Naive thymus-derived CD4-positive, alpha-beta T cell (primary cell): ENCODE measurements at places on chromosomes 7 and 10.

- no peak for DNase-seq
These were observed 15.4 kb upstream of the PCLO start for GRCh38 chr7:83178066-83178465.

DNA sequence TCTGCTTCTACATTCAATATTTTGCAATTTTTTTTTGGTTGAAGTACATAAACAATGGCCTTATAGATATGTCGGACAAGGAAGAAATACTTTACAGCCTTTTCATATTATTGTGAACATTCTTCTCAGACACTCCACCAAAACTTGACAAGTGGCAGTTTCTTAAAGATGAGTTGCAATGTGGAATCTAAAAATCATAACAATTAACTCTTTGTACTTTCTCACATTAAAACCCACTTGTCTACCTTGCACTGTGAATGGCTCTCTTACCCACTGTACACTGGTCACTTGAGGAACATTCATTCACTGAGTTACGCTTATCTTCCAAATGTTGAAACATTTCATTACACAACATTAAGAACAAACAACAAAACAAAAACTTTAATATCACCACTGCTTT lies 44.2 kb downstream of the ARHGAP12 start:
- DNase-seq = no peak

GRCh38 chr7:320297-320696 lies 30.3 kb downstream of the FOXL3 start:
- DNase-seq = no peak

DNA sequence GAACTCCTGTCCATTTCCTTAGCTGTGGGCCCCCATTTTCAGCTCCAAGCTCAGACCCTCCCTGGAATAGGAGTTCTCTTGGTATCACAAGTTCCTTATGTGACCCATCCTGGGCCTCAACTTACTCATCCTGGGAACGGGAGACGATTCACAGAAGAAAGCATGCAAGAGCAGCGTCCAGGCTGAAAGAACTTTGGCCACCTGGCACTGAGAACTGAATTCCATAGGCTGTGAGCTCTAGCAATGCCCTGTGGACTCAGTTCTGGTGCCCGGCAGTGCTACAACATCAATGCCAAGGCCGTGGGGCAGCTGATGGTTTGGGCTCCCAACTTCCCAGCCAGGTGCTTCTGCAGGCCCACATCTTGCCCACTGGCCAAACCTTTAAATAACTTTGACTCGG lies 3.9 kb upstream of the CUEDC2 start:
- DNase-seq = no peak

GRCh38 chr10:13842117-13842516 lies 255.4 kb downstream of the PRPF18 start:
- DNase-seq = no peak

DNA sequence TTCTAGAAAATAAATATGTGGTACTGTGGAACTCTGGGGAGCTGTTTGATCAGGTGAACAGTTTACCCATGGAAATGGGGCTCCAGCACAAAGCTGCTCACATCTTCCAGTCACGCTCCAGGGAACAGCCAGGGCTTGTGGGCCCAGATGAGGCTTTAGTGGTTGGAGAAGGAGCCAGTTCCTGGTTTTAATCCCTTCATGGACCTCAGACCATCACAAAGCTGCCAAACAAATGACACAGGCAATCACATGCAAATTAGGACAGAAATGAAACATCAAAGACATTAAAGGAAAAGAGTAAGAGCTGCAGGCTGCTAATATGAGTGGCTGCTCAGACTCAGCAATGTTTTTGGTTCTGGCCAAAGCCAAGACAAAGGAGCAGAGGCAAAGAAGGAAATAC lies 2.2 kb upstream of the ATP6V0E2 start:
- DNase-seq = no peak

GRCh38 chr10:130300608-130301020 lies 164.4 kb downstream of the GLRX3 start:
- no peak for DNase-seq

DNA sequence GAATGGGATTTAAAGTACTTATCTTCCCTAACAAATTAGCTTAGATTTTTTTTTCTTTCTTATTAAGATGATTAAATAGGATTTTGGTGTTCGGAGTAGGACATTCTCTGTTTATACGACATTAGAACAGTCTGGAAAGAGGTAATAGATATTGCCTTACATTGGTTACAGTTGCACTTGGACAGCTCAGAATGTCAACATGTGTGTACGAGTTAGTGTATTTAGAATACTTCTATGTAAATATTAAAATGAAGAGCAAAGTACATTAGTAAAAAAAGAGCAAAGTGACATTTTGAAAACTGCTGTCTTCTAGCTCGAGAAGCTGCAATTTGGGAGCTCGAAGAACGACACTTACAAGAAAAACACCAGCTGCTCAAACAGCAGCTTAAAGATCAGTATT lies 51.5 kb downstream of the SLK start:
- no peak for DNase-seq

DNA sequence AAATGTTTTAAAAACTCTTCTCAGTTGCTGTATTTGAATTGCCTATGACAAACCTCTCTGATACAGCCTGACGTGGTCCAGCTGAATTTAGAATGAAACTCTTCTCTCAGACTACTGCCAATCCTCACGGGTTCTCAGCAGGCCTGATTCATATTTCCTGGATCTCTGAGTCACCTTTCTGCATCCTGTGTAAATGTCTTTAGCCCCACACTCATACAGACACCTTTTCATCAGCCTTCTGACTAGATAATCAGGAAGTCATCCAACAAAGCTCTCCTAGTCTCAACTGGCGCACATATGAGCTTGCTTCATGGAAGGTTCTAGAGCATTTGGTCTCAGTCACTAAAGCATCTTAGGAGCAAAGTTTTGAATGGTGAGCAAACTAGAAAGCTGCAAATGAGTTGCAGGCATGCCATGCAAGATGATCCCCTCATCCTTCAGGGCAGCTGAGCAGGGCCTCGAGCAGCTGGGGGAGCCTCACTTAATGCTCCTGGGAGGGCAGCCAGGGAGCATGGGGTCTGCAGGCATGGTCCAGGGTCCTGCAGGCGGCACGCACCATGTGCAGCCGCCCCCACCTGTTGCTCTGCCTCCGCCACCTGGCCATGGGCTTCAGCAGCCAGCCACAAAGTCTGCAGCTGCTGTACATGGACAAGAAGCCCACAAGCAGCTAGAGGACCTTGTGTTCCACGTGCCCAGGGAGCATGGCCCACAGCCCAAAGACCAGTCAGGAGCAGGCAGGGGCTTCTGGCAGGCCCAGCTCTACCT lies 182.8 kb downstream of the ARHGAP12 start:
- no peak for DNase-seq

- DNase-seq = peak; percentile 64
These were observed 122.7 kb upstream of the PRSS1 start for GRCh38 chr7:142626420-142627035.

DNA sequence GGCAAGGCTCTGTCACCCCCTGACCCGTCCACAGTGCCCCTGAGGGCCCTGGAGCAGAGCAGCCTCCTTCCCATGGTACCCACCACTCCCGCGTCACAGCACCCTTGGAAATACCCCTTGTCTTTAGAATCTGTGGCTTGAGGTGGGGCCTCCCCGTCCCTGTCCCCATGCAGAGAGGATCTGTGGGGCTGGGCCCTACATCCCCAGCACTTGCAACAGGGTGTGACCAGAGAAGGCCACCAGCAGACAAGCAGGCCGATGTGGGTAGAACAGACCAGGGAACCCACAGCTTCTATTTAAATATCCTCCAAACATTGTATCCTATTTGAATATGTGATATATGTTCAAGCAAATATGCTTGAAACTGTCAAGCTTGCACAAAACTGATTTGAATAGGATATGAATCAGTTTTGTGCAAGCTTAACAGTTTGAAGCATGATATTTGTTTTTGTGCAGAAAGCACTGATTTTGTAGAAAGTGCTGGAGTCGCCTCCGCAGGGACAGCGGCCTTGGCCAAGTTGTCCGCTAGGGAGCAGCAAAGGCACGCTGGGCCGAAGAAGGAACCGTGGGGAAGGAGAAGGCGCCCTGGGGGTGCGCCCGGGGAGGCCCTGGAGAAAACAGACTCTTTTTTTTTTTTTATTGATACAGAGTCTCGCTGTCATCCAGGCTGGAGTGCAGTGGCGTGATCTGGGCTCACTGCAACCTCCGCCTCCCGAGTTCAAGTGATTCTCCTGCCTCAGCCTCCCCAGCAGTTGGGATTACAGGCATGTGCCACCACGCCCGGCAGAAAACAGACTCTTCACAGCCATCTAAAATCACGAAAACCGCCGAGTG lies 2.2 kb downstream of the CFAP46 start:
- DNase-seq = no peak

GRCh38 chr7:96034940-96035727 lies 262.8 kb downstream of the DYNC1I1 start:
- no peak for DNase-seq

DNA sequence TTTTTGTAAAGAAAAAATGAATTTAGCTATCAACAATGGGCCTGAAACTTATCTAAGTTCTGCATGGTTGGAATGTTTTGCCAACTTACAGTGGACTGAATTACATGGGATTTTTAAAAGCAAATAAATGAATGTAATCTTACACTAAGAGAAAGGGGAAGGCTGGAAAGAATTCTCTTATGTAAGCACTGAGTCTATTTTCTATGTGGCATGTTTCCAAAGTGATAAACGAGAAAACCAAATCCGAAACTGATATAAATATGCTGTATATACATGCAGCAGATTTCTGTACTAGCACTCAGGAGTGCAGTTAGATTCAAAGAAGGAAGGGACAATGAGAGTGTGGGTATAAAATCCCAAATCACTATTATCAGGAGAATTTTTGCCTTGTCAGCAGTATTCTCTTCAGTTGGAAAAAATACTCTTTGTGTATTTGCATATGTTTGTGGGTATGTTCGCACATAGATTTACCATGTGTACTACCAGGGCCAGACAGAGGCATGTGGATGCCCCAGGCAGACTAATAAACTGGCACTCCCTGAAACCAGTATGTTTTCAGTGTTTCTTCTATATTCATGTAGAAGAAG lies 334.3 kb upstream of the SEMA3D start:
- DNase-seq = no peak

DNA sequence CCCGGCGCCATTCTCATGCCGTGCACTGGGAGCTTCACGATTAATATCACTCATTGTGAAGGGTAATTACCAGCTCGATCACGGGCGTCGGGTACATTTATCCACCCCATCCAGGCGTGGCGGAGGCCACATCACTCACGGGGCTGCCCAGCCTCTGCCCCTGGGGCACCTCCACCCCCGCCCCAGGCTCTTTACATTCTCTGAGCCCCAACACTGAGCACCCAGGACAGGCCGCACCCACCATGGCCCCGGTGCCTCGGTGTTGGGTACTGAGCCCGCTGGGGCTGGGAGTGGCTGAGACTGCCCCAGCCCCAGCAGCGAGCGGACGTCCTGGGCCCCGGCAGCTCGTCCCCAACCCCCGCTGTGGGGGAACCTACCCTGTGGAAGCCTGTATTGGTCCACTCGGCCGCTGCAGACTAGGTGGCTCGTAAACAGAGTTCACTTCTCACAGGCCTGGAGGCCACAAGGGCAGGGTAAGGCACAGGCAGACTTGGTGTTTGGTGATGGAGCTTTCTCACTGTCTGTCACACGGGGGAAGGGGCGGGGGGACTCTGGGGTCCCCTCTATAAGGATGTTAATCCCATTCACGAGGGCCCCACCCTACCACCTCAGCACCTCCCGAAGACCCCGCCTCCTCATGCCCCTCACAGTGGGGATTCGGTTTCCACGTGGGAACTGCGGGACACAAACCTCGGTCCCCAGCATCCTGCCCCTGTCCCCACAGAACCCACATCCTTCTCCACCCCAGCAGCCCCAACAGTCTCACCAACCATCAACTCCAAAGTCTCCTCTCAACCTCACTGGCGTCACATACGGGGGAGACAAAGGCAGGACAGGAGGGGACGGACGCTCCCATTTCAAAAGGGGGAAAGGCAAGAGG lies 184.1 kb downstream of the ELFN1 start:
- DNase-seq = no peak

DNA sequence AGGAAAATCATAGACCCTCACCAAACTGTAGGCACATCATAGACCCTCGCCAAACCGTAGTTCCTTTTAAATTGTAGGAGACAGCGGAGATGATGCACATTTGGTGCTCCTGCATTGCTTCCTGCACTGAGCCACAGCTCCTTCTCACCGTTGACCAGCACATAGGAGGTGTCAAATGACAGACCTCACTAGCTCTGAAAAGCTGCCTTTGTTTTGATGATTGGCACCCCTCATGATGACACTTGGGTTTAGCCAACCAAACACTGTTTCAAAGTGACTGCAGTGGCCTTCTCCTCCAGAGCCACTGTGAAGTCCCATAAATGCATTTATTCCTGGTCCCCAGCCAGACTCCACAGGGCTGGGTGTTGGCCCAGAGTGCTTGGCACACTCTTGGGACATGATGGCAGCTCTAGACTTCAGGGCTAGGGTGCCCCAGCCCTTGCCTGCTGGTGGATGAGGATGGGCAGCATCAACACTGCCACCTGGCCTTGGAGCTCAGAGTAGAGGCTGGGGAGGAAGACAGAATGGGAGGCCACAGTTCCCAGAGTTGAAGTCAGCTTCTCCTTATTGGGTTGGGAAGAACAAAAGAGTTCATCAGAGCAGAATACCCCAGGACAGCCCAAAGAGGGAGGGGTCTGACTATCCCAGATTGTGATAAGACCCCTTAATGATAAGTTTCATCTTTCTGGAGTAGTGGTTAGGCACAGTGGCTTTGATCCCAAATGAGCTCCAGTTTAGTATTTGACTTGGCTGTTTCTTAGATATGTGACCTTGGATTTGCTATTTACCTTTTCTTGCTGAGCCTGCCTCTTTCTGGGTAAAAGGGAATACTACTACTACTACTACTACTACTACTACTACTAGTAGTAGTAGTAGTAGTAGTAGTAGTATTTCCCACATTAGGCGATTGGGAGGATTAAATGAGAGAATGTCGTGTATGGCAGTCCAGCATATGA lies 75.3 kb downstream of the MTPN start:
- DNase-seq = no peak

- DNase-seq = no peak
These were observed 84.1 kb downstream of the EZH2 start for GRCh38 chr7:148799893-148800555.

DNA sequence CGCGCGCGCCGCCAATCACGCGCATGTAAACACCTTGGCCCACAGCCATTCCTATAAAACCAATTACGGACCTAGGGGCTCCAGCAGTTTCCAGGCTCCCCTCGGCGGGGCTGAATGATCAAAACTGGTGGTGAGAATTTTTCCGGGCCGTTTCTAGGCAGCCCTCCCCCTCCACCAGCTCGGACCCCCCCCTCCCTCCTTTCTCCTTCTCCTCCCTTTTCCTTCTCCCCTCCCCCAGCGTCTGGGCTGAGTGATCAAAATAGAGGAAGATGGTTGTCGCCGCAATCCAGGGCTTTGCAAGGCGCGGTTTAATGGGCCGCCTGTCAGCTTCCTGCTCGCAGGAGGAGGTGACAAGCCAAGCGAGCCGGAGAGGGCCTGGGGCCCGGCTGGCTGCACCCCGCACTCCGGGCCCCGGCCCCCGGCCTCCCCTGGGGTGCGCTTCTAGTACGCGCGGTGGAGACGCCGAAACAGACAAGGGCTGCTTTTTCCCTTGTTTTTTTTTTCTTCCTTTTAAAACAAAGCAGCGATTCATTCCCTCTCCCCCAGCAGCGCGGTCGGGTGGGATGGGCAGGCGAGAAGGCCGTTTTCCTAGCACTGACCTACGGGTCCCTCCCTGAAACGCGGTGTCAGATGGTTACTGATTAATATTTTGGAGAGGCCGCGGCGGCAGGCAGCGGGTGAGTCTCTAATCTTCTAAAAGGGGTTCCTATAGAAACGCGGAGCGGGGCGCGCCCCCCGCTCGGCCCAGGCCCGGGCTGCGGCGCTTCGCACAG lies 528 bp upstream of the TNRC18 start:
- DNase-seq = no peak
